ENCODE measurements at places on chromosomes 13 and 19. TPM values are rescaled to one million over a fixed set of nuclear protein-coding genes. Genes with fewer than 3 reads are reported as not detected.

DNA sequence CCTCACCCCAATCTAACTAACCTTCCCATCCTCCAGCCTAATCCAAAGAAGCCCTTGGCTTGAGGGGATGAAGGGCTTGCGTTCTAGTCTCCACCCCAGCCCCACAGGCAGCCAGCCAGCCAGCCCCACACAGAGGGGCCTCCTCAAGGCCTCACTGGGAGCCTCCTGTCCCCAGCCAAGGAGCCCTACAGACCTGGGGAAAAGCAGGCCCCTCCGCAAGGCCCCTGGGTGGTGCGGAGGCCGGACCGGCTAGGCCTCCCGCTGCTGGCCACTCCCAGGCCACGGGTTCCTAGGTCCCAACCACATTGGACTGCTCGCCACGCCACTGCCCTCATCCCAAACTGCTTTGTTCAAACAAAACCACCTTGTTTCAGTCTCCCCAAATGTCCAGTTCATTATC is 78.0 kb downstream of the ZIC5 start:
- no peaks in the 10 kb centered on the region for H3K4me1 ChIP-seq
- H3K27ac ChIP-seq, result no peak overlapping the region
- H3K27me3 ChIP-seq, result peaks cover 32% of the 10 kb centered on the region
- no peak overlapping the region for H3K4me3 ChIP-seq

DNA sequence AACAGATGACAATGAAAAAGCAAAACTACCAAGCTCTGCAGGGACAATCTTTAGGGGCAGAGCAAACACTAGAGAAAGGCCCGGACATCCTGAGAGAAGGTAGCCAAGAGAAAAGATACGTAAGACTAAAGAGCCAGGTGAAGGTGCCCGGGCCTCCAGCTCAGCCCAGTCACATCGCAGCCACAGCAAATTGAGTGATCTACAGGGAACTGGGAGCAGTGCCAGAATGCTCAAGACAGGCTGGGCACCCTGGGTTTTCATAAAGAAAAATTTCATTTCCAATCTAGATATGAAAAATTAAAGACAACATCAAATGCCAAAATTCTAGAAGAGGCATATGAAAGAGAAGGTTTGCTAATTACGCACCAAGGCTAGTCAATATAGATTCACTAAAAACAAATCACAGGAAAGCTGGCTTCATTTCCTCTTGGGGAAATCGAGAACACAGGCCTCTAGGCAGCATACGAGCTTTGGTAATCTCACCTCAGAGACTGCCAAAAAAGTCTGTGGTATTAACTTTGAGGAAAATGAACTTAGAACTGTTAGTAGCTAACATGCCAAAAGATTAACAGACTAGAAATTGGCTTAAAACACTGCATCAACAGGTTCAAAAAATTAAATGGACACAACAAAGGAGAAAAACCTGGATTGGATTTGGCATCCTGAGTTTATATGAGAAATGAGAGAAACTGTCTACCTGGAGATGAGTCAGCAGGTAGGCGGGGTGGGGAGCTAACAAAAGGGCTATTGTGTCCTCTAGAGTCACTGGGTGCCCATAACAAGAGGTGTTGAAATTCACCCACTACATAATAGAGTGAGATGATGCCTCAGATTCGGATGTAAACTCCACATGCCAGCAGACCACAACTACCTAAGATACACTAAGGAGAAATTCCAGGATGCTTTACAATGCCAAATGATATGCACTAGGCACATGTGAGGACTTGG is 6.6 kb downstream of the ANKRD10 start:
- no peak for DNase-seq
- no peak overlapping the region for H3K4me3 ChIP-seq
- no peak overlapping the region for H3K27ac ChIP-seq
- H3K27me3 ChIP-seq, result no peaks in the 10 kb centered on the region

DNA sequence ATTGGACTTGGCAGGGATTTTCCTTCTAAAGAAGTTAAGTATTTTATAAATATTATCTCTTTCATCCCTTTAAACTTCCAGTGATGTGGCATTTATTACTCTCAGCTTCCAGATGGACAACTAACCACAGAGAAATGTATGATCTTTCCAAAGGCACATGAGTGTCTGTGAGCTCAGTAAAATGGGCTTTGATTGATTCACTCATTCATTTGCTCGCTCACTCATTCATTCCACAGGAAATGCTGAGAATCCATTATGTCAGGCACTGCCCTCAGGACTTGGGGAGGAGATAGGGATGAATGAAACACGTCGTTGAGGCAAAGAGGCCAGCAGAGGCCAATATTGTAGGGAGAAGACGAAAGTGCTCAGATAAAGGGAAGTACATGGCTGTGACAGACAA is 359.3 kb downstream of the EFNB2 start:
- DNase-seq, result no peak
- H3K36me3 ChIP-seq, result no peaks in the 10 kb centered on the region
- H3K4me1 ChIP-seq, result no peaks in the 10 kb centered on the region
- no peaks in the 10 kb centered on the region for H3K27me3 ChIP-seq

GRCh38 chr19:10737722-10738121 is 19.8 kb downstream of the DNM2 start:
- H3K27ac ChIP-seq, result no peak overlapping the region
- H3K27me3 ChIP-seq, result no peaks in the 10 kb centered on the region
- no peaks in the 10 kb centered on the region for H3K36me3 ChIP-seq

DNA sequence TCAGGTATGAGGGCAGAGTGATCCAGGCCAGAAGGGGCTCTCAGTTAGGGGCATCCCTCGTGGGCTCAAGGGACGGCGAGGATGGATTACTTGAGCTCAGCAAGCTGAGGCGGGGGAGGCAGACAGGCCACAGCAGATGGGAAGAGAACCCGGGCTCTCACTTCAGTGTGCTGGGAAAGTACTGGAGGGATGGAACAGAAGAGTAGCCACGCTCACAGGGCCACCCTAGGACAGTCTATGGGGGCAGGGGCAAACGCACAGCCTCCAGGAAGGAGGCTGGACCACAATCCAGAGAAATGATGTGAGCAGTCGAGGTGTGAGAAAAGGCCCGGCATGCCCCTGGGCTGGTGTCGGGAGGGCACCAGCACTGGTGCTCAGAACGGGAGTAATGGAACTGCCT is 9.2 kb downstream of the GJA3 start:
- H3K27me3 ChIP-seq, result peaks cover 39% of the 10 kb centered on the region
- H3K27ac ChIP-seq, result no peak overlapping the region
- no peaks in the 10 kb centered on the region for H3K4me1 ChIP-seq
- no peaks in the 10 kb centered on the region for H3K36me3 ChIP-seq
- no peak for DNase-seq

DNA sequence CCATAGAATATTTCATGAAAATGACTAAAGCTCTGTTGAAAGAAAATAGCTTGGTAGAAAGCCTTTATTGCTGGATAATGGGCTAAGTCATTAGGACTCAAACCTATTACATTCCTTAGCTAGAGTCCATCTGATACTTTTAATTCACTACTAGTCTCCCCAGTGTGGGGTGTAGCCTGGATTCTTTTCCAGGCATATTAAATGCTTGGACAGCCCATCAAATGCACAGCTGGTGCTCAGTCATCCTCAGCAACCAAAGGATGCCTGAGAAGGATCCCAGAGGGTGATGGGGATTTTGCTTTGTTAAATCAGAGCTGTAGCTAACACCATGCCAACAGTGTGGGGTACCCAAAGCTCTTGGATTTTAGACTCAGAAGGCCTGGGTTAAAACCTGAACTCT is 153.5 kb downstream of the DLEU7 start:
- DNase-seq, result no peak
- no peak overlapping the region for H3K27ac ChIP-seq
- H3K4me3 ChIP-seq, result no peak overlapping the region
- H3K27me3 ChIP-seq, result no peaks in the 10 kb centered on the region
- H3K36me3 ChIP-seq, result no peaks in the 10 kb centered on the region

DNA sequence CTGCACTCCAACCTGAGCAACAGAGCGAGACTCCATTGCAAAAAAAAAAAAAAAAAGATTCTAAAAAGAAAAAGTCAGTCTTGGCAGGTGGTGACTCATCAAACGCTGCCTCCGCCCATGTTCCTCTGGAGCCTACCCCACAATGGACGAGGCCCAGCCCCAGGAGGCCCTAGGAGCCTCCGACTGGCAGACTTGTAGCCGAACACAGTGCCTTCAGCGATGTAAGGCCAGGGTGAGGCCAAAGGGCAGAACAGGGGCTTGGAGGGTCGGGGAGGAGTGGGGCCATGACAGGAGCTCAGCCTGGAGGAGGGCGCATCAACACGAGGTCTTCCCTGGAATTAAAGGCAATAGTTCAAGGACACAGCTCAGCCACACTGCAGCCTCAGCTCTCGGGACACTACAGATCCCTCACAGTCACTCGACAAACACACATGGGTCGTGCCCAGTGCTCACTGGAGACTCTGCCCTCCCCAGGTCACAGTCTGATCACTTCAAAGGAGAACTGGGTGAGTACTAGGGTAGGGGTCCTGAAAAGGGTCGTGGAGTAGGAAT is 5.1 kb downstream of the USE1 start:
- H3K27ac ChIP-seq, result peak overlapping the region; percentile 81
- H3K27me3 ChIP-seq, result no peaks in the 10 kb centered on the region
- DNase-seq, result peak; percentile 81
- H3K4me1 ChIP-seq, result peaks cover 13% of the 10 kb centered on the region
- peaks cover 22% of the 10 kb centered on the region for H3K36me3 ChIP-seq
- H3K4me3 ChIP-seq, result peak overlapping the region; percentile 10

DNA sequence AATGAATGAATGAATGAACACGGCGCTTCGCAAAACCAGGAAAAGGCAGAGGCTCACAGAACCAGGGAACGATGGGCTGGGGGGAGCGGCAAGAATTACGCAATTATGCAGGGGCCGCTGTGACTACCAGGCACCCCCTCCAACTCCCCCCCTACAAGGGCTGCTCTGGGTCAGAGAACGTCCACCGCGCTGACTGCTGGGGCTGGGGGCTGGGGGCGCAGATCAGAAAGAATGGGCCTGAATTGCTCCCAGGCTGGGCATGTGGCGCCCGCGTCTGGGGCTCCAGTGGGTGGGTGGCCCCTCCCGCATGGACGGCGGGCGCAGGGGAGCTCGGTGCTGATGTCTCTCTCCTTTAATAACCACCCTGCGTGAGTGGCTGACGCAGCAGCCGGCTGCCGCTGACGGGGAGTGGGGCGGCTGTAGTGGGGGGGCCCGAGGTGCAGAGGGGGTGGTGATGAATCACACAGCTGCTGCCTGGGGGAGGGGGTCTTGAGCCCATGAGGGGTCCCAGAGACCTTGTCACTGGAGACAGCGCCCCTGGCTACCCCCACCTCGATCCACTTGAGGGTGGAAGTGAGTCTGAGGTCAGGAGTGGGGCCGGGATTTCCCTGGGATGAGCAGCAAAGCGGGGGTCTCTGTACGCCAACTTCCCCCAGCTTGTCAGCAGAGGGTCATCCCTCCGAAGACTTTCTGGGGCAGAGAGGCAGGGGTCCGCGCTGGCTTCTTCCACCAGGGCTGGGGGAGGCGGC is 1.5 kb upstream of the CIRBP start:
- no peak overlapping the region for H3K4me3 ChIP-seq
- peaks cover 68% of the 10 kb centered on the region for H3K4me1 ChIP-seq
- H3K27ac ChIP-seq, result no peak overlapping the region
- peak; percentile 59 for DNase-seq

- DNase-seq, result no peak
- no peaks in the 10 kb centered on the region for H3K36me3 ChIP-seq
- H3K4me3 ChIP-seq, result no peak overlapping the region
- H3K27ac ChIP-seq, result no peak overlapping the region
- no peaks in the 10 kb centered on the region for H3K4me1 ChIP-seq
- peaks cover 9% of the 10 kb centered on the region for H3K27me3 ChIP-seq
Observed at GRCh38 chr13:113053801-113054604, 51.6 kb upstream of the F7 start.

- no peaks in the 10 kb centered on the region for H3K36me3 ChIP-seq
- H3K27ac ChIP-seq, result no peak overlapping the region
- peak; percentile 38 for DNase-seq
- peaks cover 57% of the 10 kb centered on the region for H3K4me1 ChIP-seq
- no peaks in the 10 kb centered on the region for H3K27me3 ChIP-seq
Observed at GRCh38 chr19:15318241-15318691, 14.1 kb downstream of the BRD4 start.

DNA sequence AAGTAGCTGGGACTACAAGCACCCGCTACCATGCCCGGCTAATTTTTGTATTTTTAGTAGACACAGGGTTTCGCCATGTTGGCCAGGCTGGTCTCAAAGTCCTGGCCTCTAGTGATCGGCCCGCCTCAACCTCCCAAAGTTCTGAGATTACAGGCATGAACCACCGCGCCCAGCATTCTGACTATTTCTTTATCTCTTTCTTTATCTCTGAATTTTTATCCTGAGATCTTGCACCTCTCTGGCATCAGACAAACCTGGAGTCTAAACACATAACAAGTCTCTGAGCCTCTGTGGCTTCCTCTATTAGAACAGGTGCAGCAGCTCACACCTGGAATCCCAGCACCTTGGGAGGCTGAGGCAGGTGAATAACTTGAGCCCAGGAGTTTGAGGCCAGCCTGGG is 28.5 kb downstream of the ARHGEF18 start:
- no peaks in the 10 kb centered on the region for H3K27me3 ChIP-seq
- H3K4me3 ChIP-seq, result no peak overlapping the region
- no peaks in the 10 kb centered on the region for H3K4me1 ChIP-seq
- no peaks in the 10 kb centered on the region for H3K36me3 ChIP-seq

DNA sequence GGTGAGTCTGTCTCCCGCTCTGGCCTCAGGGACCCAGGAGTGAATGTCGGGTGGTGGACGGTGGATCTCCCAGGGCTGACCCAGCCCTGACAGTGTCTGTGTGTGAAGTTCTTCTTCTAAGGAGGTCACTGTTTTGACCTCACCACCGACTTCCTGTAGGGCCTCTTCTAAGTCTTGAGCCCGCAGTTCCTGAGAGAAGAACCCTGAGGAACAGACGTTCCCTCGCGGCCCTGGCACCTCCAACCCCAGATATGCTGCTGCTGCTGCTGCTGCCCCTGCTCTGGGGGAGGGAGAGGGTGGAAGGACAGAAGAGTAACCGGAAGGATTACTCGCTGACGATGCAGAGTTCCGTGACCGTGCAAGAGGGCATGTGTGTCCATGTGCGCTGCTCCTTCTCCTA is at the start of gene SIGLEC7:
Gene SIGLEC7 (plus strand): TSS at position 183 of the 400 bp plus-strand sequence. CDS start 69 bp downstream, at position 252.
- H3K4me3 ChIP-seq, result no peak within 1 kb of the TSS
- no peaks in the 10 kb centered on the region for H3K4me1 ChIP-seq
- H3K27me3 ChIP-seq, result no peaks in the 10 kb centered on the region
- peak; percentile 54 for DNase-seq
- H3K27ac ChIP-seq, result peak within 1 kb of the TSS; percentile 86

GRCh38 chr13:83229574-83230305 is 652.5 kb downstream of the SLITRK1 start:
- no peaks in the 10 kb centered on the region for H3K36me3 ChIP-seq
- DNase-seq, result no peak

Gene ANKRD24
- 2.5 TPM for total RNA-seq

Gene SIGLEC6
- not detected for total RNA-seq

Gene TYROBP
- total RNA-seq, result 271 TPM

Gene LGALS7
- not detected for total RNA-seq
